OCI-M1 (cell line): ENCODE measurements at places on chromosomes 11 and 22.

GRCh38 chr11:73762732-73763131 is 1.9 kb upstream of the RAB6A start:
- DNase-seq: no peak

DNA sequence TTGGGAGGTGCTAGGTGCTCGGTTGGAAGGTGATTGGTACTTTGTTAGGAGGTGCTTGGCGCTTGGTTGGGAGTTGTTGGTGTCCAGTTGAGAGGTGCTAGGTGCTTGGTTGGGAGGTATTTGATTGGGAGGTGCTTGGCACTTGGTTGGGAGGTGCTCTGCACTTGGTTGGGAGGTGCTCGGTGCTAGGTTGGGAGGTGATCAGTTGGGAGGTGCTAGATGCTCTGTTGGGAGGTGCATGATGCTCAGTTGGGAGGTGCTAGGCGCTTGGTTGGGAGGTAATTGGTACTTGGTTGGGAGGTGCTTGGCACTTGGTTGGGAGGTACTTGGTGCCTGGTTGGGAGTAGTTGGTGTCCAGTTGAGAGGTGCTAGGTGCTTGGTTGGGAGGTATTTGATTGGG is 40.2 kb downstream of the LRP5 start:
- DNase-seq: no peak

GRCh38 chr11:68043349-68044144 is 4.7 kb downstream of the TCIRG1 start:
- DNase-seq: peak; percentile 96

- no peak for DNase-seq
Measured at GRCh38 chr22:31958625-31959239, 14.4 kb downstream of the YWHAH start.

DNA sequence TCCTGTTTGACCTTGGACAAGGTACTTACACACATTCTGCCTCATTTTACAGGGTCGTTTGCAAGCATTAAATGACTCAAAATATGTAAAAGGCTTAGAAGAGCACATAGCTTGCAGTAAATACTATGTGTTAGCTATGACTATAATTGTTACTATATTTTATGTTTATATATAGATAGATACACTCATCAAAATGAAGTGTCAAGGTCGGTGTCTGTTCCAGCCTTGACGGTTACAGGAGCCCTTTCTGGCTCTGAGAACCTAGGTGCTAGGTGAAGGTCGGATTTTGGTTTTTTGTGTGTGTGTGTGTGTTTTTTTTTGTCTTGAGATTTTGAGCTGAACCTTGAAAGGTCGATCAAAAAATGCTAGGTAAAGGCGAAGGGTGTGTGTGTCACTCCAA is 24.5 kb upstream of the LIMK2 start:
- no peak for DNase-seq

DNA sequence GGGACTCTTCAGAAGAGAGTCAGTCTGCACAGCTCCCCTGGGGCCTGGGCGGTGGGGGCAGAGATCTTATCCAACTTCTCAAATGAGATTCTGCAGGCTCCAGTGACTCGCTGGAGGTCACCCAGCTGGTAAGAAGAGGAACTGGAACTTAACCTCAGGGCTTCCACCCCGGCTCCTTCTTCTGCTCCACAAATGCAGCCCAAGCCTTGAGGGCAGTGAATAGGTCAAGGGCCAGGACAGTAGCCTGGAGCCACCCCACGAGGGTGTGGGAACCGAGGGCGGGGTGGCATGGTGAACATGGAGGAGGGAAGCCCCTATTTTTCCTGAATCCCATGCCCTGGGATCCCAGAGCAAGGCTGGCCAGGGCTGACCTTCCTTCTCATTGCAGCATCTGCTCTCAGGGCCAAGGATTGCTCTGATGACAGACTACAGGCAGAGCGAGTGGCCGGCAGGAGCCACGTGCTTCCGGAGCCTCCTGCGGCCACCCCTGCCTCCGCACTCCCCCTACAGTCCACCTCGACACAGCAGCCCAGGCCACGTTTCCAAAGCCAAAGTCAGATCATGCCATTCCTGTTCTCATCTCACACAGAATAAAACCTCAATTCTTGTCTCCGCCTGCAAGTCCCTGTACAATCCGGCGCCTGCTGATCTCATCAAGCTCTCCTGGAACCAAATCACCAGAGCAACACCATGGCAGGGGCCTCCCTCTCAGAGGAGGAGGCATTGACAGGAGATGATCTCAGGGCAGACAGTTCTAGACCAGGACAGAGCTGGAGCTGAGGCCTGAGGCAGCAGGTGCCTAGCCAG is 21.1 kb upstream of the UPK3A start:
- DNase-seq: peak; percentile 75
